ENCODE measurements at places on chromosomes 2 and 18.

DNA sequence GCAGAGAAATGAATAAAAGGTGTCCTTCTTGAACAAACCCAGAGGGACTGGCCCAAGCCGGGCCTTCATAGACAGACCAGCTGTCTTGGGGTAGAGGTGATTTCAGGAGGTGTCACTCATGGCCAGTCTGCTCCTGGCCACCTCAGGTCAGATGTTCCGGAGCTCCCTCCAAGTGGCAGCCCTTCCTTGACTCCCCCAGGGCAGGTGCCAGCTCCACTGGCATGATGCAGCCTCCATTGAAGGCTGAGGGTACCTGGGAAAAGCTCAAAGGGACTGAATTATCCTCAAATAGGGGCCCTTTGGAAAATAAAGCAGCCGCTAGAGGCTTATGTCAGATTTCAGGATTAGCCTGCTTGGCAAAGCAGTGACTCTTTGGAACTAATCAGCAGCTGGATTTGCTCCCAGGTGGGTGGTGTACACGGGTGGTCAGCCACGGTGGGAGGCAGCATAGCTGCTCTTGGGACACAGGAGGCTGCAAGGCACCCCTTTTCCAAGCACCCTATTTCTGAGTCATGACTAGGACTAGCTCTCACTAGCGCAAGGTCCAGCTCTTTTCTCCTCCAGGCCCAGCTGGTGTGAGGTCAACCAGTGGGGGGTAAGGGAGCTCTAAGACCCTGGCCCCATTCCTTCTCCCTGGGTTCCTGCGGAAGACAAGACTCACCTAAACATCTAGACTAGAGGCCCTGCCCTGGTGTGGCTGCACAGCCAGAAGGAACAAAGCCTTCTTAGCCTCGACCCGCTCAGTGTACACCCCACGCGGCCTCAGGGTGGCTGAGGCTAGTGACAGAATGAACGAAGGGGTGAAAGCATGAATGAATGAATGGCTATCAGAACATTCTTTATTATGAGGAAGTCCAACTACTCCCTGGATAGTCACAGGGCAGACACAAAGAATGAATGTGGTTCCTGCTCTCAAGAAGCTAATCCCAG, 29.3 kb downstream of the HS1BP3 start:
- no peak overlapping the region for H3K4me3 ChIP-seq
- H3K27me3 ChIP-seq: no peaks in the 10 kb centered on the region
- peaks cover 49% of the 10 kb centered on the region for H3K4me1 ChIP-seq
- no peak overlapping the region for H3K27ac ChIP-seq

GRCh38 chr18:59619816-59620215, 77.4 kb downstream of the CCBE1 start:
- H3K4me1 ChIP-seq: peaks cover 11% of the 10 kb centered on the region
- no peaks in the 10 kb centered on the region for H3K27me3 ChIP-seq
- DNase-seq: no peak

- H3K36me3 ChIP-seq: no peaks in the 10 kb centered on the region
- no peak overlapping the region for H3K27ac ChIP-seq
- no peaks in the 10 kb centered on the region for H3K27me3 ChIP-seq
- H3K4me1 ChIP-seq: peaks cover 26% of the 10 kb centered on the region
- no peak overlapping the region for H3K4me3 ChIP-seq
Measured at GRCh38 chr18:49721981-49722380, 91.4 kb downstream of the ACAA2 start.

- H3K4me1 ChIP-seq: no peaks in the 10 kb centered on the region
- no peak for DNase-seq
- H3K27ac ChIP-seq: no peak overlapping the region
Measured at GRCh38 chr2:211756266-211756665, 782.3 kb downstream of the ERBB4 start.

- H3K4me1 ChIP-seq: no peaks in the 10 kb centered on the region
- no peak overlapping the region for H3K27ac ChIP-seq
- H3K4me3 ChIP-seq: no peak overlapping the region
- no peaks in the 10 kb centered on the region for H3K27me3 ChIP-seq
- H3K36me3 ChIP-seq: peaks cover 27% of the 10 kb centered on the region
- DNase-seq: no peak
Measured at GRCh38 chr2:17661460-17661859, 92.2 kb downstream of the SMC6 start.

GRCh38 chr2:218694405-218695145, 16.1 kb upstream of the TTLL4 start:
- H3K4me1 ChIP-seq: no peaks in the 10 kb centered on the region
- no peak overlapping the region for H3K27ac ChIP-seq
- no peak for DNase-seq

DNA sequence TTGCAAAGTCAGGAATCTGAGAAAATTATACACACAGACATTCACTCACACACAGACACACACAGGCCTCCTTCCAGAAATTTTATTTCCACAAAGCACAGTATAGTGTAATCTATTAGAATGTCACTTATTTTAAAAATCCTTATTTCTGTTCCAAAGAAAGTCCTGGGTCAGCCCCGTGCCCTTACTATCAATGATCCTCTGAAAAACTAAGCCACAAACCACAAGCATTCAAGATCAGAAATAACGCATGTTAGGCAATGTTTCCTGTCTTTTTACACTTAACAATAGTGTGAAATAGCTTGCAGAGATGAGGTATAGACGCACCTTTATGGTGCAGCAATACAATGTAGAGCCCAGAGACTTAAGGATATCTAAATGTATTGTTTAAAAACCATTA, 25.8 kb downstream of the TBC1D8 start:
- no peaks in the 10 kb centered on the region for H3K27me3 ChIP-seq
- H3K4me3 ChIP-seq: no peak overlapping the region
- H3K4me1 ChIP-seq: peaks cover 48% of the 10 kb centered on the region
- no peak overlapping the region for H3K27ac ChIP-seq
- DNase-seq: no peak
- H3K36me3 ChIP-seq: no peaks in the 10 kb centered on the region

DNA sequence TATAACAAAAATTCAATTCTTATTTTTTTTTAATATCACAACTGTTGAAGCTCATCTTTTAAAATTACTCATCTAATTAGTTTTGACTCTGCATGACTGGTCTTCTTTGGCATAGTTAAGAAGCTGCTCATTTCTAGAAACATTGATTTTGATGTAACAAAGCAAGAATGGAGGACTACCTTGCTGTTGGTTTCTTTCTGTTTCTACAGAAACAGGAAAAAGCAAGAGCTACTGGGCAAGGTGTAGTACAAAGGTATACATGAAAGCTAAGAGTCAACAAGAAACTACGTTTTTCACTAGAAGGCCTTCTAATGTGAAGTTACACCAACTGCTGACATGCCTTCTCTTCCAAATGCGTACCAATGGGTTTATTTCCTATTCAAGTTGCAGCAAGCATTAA, 90.6 kb upstream of the SYT4 start:
- no peak overlapping the region for H3K27ac ChIP-seq
- H3K4me1 ChIP-seq: no peaks in the 10 kb centered on the region
- no peaks in the 10 kb centered on the region for H3K36me3 ChIP-seq
- no peaks in the 10 kb centered on the region for H3K27me3 ChIP-seq
- DNase-seq: no peak
- H3K4me3 ChIP-seq: no peak overlapping the region

GRCh38 chr2:9291331-9291730, 84.7 kb downstream of the ASAP2 start:
- no peak for DNase-seq
- H3K4me1 ChIP-seq: no peaks in the 10 kb centered on the region
- H3K36me3 ChIP-seq: no peaks in the 10 kb centered on the region
- no peak overlapping the region for H3K27ac ChIP-seq

- H3K4me3 ChIP-seq: no peak overlapping the region
- no peaks in the 10 kb centered on the region for H3K36me3 ChIP-seq
- peaks cover 11% of the 10 kb centered on the region for H3K27me3 ChIP-seq
- no peak for DNase-seq
- H3K27ac ChIP-seq: no peak overlapping the region
Measured at GRCh38 chr2:177143444-177143843, 69.2 kb upstream of the HNRNPA3 start.

GRCh38 chr18:12589448-12589847, 68.5 kb downstream of the SPIRE1 start:
- no peak for DNase-seq
- no peaks in the 10 kb centered on the region for H3K36me3 ChIP-seq
- H3K27me3 ChIP-seq: no peaks in the 10 kb centered on the region
- no peak overlapping the region for H3K4me3 ChIP-seq

DNA sequence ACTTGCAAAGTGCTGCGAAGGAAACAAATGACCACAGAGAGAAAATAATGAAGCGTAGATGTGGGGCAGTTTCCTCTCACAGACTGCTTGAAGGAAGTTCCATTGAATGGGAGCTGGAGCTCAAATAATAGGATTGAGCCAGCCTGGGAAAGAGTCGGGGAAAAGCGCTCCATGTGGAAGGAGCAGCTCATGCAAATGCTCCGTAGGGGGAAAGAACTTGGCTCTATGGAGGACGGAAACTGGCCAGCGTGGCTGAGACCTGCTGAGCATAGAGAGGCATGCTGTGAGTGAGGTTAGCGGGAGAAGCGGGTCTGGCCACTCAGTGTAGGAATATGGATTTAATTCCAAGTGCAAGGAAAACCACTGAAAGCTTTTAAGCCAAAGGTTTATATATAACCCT, 28.6 kb upstream of the VIT start:
- no peaks in the 10 kb centered on the region for H3K36me3 ChIP-seq
- H3K27me3 ChIP-seq: peaks cover 7% of the 10 kb centered on the region
- H3K27ac ChIP-seq: no peak overlapping the region
- no peak overlapping the region for H3K4me3 ChIP-seq

DNA sequence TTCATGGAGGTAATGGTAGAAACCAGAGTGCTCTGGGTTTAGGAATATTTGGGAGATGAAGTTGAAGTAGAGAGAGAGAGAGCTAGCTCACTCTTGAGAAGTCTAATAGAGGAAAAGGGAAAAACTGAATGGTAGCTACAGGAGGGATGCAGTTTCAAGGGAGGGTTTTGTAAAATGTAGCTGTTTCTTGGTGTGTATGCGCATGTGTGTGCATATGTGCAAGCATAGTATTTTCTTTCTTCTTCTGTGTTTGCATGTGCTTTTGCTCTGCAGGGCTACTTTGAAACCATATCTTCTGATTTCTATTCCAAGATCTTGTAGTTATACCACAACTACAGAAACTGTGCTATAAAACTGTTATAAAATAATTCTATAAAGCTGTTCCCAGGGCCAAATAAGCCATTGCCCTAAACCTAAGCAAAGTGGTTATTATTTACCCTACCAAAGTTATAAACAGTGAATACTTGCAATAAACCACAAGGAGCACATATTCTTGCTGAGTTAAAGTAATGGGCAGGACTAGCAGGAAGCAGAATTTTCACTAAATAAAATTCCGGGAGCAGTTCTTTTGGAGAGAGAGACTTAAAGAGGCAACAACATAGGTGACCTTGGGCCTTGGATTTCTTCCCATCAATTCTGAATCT, 145.3 kb upstream of the ZNF521 start:
- no peak overlapping the region for H3K4me3 ChIP-seq
- no peak for DNase-seq
- H3K27me3 ChIP-seq: no peaks in the 10 kb centered on the region
- H3K27ac ChIP-seq: no peak overlapping the region

DNA sequence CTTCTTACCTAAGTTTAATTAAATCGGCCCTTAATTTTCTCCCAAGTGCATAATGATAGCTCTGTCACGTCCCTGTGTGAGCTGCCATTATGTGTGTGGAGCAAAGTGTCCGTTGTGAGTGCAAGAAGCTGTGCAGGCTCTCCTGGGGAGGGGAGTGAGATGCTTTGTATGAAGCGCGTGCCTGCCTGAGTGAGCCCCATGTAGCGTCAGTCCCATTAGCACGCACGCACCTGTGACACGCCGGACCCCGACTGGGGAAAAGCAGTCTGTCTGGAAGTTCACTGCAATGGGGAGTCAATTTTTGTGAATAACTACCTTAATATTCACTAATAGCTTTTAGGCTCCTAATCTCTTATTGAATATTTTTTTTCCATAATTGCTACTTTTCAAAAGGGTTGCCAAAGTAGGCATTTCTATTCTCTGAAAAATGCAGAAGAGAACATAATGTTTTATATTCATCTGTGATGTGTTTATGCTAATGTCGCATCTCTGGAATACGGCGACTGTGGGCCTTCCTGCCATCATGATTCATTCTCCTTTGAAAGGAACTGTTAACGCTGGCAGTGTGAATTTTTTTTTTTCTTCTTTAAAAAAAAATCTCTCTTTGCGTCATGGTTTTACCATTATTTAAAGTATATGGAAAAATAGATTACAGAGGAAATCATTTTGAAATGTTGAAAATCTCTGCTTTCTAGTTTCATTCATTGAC, 157.7 kb downstream of the COL4A4 start:
- no peaks in the 10 kb centered on the region for H3K27me3 ChIP-seq
- DNase-seq: no peak
- no peak overlapping the region for H3K27ac ChIP-seq
- H3K4me1 ChIP-seq: no peaks in the 10 kb centered on the region
- H3K4me3 ChIP-seq: no peak overlapping the region
- no peaks in the 10 kb centered on the region for H3K36me3 ChIP-seq
